Activated naive CD8-positive, alpha-beta T cell treated with anti-CD3 and anti-CD28 coated beads, Interleukin-2, amount 50 U/mL, for 16 hours (primary cell): ENCODE measurements at places on chromosomes 2 and 18.

- DNase-seq: no peak
These were observed 88.4 kb upstream of the SMAD2 start for GRCh38 chr18:48018851-48019250.

- no peak for DNase-seq
These were observed 7.5 kb downstream of the CCDC93 start for GRCh38 chr2:118006326-118006725.

GRCh38 chr2:238835726-238836301 lies 12.1 kb upstream of the TWIST2 start:
- DNase-seq: no peak

GRCh38 chr2:197801033-197801432 lies 3.4 kb upstream of the PLCL1 start:
- DNase-seq: no peak

- no peak for DNase-seq
These were observed 409.6 kb upstream of the TMEFF2 start for GRCh38 chr2:192604295-192604694.

GRCh38 chr2:212294816-212295215 lies 243.8 kb downstream of the ERBB4 start:
- DNase-seq: no peak

GRCh38 chr2:140791802-140792201 lies 1339.0 kb downstream of the LRP1B start:
- DNase-seq: no peak

DNA sequence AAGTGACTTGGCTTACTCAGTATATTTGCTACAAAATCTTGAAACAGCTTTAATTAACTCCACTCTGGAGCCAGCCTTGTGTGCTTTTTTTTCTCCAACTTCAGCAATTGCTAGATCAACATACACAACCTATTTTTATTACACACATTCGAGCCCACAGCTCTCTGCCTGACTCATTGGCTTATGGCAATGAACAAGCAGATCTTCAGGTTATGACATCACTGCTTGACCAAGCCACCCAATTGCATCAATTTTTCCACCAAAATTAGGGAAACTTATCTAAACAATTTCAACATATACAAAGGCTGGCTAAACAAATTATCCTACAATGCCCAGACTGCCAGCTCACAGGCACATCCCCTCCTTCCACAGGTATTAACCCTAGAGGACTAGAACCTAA lies 39.6 kb upstream of the PDK1 start:
- DNase-seq: no peak

DNA sequence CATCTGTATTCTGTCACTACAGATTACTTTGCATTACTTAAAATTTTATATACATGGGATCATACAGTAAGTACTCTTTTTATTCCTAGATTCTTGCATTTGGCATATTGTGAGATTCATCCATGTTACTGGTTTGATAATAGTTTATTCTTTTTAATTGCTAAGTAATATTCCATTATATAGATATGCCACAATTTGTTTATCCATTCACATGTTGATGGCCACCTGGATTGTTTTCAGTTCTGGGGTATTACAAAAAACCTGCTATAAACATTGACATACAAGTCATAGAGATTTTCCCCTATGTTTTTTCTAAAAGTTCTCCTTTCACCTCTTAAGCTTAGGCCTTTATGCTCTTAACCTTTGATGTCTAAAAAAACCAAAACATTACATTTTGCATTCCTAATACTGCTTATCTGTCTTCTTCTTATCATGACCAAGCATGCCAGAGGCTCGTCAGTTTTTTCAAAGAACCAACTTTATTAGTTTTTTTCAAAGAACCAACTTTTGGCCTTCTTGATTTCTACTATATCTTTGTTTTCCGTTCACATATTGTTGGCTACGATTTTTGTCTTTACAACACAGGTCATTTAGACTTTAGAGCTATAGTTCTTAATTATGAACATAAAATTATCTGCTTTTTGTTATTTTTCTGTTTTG lies 86.9 kb downstream of the ATAD2B start:
- no peak for DNase-seq

- DNase-seq: no peak
These were observed 299.6 kb downstream of the AGPS start for GRCh38 chr2:177692042-177692782.
